Umbilical cord (tissue), 2 donors: ENCODE measurements at places on chromosomes 16 and 17. TPM values are rescaled to one million over a fixed set of nuclear protein-coding genes. Genes with fewer than 3 reads are reported as not detected.

- no peak for DNase-seq
Observed at GRCh38 chr17:60158751-60159478, 9.1 kb downstream of the CA4 start.

DNA sequence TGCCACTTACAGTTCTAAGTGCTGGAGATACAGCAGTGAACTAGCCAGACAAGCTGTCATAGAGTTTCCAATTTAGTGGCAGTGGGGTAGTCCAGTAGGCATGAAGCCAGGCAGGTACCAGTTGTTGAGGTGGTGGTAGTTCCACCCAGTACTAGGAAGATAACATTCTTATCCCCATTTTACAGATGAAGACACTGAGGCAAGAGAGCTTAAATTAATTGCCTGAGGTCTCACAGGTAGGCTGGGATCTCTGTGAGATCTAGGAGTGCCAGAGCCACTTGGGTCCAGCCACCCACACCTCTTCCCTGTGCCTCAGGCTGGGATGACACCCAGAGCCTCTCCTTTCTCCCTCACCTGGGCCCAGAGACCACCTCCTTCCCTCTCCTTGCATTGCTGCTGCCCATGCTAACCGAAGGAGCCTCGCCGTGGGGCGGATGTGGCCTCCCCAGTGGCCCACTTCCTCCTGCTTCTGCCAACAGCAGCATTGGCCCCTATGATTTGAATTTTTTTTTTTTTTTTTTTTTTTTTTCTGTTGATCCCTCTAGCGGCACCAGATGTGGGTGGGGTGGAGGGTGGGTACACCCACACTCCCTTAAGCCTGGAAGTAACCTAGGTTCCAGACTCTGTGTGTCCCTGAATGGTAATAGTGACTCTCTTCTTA is 114.0 kb downstream of the PRKCB start:
- DNase-seq: no peak

GRCh38 chr16:25799816-25800215 is 108.1 kb downstream of the HS3ST4 start:
- DNase-seq: no peak

DNA sequence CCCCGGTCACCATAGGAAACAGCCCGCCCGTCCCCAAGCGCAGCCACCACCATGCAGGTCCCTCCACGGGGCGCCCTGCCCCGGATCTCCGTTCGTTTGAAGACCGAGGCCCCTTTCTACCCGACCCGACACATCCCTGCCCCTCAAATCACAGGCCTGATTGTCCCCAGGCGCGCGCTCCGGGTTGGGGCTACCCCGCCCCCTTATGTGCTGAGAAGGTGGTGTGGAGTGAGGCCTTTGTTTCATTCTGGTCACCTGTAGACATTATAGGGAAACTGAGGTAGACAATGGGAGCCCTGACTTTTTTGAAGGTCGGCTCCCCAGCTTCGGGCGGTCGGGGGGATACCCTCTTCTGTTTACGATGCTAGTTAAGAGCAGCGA is 763 bp upstream of the ACTG1 start:
- peak; percentile 76 for DNase-seq

DNA sequence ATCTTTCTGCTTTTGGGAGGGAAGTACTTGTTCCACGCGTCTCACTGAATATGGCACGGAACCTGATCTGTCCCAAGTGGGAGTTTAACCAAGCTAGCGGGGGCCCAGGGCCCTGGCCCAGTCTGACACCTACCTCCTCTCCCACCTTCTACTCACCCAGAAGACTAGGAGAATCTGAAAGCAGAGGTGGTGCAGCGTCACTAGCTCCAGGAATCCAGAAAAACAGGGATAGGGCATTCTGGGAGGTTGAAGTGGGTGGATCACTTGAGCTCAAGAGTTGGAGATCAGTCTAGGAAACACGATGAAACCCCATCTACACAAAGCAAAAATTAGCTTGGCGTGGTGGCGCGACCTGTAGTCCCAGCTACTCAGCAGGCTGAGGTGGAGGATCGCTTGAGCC is 163.5 kb upstream of the ZNF267 start:
- no peak for DNase-seq

DNA sequence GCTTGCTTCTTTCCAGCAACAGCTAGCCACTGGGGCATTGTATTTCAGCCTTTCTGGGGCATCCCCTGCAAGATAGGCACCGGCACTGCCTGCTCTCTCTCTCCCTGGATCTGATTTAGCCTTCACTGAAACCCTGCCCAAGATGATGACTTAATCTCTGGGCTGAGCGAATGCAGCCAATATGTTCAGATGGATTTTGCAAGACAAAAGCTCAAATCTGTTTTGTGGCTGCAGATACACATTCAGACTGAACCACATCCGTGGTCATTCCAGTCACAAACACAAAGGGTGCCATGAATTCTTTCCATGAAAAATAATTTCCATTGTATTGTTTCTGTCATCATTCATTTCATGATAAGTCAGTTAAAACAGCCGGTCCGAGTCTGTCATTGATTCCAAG is 24.2 kb downstream of the SOST start:
- no peak for DNase-seq

DNA sequence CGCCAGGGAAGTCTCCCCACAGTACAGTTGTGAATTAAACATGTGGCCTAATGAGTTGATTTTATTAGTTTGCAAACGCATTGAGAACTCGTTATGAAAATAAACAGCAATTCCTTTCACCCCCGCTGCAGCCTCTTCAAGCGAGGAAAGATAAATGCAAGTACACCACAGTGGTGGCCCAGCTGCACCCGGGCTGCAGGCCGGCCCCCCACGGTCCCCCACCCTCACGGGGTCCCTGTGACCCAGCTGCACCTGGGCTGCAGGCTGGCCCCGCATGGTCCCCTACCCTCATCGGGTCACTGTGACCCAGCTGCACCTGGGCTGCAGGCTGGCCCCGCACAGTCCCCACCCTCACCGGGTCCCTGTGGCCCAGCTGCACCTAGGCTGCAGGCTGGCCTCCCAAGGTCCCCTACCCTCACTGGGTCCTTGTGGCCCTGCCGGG is 32.2 kb downstream of the SDK2 start:
- DNase-seq: no peak

DNA sequence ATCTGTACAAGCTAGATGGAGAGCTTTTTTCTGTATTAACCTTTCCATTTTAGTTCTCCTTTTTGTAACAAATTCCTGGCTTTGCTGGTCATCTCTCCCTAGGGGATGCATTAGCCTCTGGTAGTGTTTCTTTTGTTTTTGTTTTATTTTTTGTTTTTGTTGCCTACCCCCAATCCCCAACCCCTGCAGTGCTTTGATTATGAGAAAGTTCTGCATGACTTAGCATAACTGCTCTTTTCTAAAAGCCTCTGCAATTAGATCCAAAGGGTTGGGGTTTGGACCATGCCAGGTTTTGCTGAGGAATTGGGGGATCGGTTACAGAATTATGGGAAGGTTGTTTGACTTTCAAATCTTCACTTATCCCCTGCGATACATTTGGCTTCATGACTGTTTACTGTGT is 98.2 kb downstream of the ADAMTS18 start:
- no peak for DNase-seq

DNA sequence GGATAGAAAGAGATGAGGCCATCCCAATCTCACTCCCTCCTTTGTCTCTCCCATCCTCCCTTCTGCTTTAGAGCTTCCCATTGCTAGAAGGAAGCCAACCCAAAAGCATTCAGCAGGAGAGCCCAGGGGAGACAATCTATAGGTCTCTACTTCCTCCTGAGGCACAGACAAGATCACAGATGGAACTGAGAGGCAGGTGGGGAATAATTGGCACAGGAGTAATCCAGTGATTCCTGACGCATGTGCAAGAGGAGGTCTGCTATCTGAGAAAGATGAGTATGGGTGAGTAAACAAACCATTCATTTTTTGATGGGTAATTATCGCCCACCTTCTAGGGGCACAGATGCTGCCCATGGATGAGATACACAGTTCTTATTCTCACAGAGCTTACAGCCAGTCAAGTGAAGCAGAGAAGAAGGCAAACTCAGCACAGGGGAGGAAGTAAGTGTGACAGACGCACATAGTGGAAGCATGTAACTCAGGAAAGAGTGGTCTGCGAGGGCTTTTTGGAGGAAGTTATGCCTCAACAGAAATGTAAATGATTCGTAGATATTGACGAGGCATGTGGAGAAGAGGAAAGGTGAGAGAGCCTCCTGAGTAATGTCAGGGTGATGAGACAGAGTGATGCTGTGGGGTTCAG is 88.9 kb upstream of the HLF start:
- DNase-seq: no peak

- no peak for DNase-seq
Observed at GRCh38 chr16:68066763-68067162, 18.4 kb upstream of the NFATC3 start.

DNA sequence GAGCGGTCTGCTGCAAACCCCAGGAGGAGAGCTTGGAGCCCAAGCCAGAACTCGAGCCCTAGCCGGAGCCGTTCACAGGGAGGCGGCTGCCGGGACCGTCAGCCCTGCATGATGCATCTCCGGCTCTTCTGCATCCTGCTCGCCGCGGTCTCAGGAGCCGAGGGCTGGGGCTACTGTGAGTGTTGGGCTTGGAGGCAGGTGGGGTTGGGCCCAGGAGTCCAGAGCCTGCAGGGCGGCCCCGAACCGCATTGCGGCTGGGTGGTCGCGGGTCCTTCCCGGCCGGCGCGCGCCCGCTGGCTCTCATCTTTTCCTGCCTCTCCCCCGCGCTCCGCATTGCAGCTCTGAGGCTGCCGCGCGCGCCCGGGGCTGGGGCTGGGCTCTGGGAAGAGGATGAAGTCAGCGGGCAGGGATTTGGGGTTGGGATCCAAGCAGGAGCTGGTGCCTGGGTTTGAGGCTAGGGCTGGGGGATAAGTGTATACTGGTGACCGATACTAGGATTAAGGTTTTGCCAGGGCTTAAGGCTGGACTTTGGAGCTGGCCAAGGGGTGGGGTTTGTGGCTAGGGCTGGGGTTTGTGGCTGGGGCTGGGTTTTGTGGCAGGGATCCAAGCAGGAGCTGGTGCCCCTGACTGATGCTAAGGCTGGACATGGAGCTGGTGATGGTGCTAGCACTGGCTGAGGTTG is 532 bp downstream of the CNTNAP1 start:
- DNase-seq: peak; percentile 84

DNA sequence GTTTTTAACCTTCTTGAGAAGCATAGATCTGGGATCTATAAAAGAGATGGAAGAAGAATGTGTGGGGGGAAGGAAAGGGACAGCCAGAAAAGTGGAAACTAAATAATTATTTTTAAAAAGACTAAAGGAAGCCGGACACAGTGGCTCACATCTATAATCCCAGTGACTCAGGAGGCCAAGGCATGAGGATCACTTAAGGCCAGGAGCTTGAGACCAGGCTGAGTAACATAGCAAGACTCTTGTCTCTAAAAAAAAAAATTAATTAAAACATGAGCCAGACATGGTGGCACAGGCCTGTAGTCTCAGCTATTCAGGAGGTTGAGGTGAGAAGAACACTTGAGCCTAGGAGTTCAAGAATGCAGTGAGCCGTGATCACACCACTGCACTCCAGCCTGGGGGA is 335.1 kb downstream of the GRIN2A start:
- no peak for DNase-seq

DNA sequence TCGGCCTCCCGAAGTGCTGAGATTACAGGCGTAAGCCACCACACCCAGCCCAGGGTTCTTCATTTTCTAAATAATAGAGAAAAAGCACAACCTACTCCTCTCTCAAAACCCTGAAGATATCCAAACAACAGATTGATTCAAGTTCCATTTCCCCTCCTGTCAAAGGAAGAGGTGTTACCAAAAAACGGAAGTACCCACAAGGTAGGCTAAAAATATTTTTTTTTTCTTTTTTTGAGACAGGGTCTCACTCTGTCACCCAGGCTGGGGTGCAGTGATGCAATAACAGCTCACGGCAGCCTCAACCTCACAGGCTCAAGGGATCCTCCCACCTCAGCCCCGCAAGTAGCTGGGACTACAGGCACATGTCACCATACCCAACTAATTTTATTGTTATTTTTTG is 18.9 kb downstream of the UTP6 start:
- no peak for DNase-seq

GRCh38 chr16:282491-282890 is 473 bp upstream of the PDIA2 start:
- DNase-seq: no peak

DNA sequence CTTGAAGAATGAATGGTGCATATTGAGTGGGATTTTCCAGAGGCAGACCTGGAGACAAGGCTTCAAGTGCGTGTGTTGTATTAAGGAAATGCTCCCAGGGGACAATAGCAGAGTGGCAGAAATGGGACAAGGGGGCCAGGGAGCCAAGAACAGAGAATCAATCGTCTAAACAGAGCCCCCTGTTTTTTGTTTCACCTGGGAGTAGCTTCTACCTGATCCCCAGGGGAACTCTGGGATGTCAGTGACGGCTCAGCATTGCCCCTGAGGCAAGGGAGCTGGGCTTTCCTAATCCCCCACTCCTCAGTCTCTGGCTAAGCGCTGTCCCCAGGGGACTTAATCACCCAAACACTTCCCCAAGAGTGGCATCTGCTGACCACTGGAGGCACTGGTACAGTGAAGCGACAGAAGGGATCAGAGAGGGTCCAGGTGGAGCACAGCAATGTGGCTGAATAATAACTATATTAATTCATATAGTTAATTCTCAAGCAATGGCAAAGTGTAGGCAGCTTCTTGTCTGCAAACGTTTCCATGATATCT is 35.7 kb upstream of the C16orf78 start:
- DNase-seq: no peak

GRCh38 chr16:2535625-2536013 is 2.2 kb upstream of the PDPK1 start:
- DNase-seq: no peak

GRCh38 chr17:41448506-41448905 is 7.7 kb upstream of the KRT38 start:
- no peak for DNase-seq

GRCh38 chr17:67459985-67460384 is 82.9 kb downstream of the PITPNC1 start:
- DNase-seq: no peak

- DNase-seq: no peak
Observed at GRCh38 chr16:82135844-82136243, 34.2 kb downstream of the MPHOSPH6 start.

GRCh38 chr17:65598746-65599145 is 37.3 kb upstream of the AXIN2 start:
- DNase-seq: no peak

- no peak for DNase-seq
Observed at GRCh38 chr16:58421529-58421928, 29.3 kb downstream of the GINS3 start.

GRCh38 chr16:54927125-54928015 is 3.3 kb upstream of the IRX5 start:
- peak; percentile 49 for DNase-seq

Gene TP53
- 9.6 TPM for total RNA-seq

Gene CBX2
- 2.2 TPM for total RNA-seq

Gene SLFN12
- total RNA-seq: 31.8 TPM

Gene CD300LF
- 3.1 TPM for total RNA-seq

Gene C16orf96
- total RNA-seq: 0.48 TPM

Gene MEAK7
- 19.3 TPM for total RNA-seq

Gene PIP4K2B
- total RNA-seq: 48.6 TPM

Gene GPR179
- total RNA-seq: 2.6 TPM

Gene GGA3
- 33.7 TPM for total RNA-seq

Gene SPATA20
- 71.3 TPM for total RNA-seq

Gene CDK3
- not detected for total RNA-seq
